GM03348 (cell line): ENCODE measurements at places on chromosomes 5 and 9.
A peak's percentile ranks its signal among the peaks of the same experiment; 100 is the strongest.

- no peak for DNase-seq
Measured at GRCh38 chr5:147912011-147912410, 5.7 kb upstream of the C5orf46 start.

DNA sequence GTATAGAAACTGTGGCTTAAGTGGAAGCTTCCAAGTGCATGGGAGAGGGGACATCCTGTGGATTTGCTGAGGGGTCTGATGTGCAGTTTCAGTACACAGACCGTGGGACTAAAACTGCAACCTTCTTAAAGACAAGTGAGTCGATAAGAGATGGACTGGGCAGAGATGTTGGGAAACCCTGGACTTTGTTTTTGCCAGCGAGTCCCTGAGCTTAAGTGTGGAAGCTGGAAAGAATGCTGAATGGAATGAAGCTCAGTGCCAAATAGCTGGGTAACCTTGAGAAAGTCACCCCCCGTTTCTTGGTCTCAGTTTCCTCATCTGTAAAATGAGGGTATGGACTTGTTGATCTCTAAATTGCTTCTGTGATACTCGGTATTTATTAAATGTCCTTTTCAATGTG, 37.3 kb upstream of the KLF9 start:
- DNase-seq, result no peak

GRCh38 chr9:112867275-112867991, 23.2 kb downstream of the SLC46A2 start:
- DNase-seq, result peak; percentile 83

DNA sequence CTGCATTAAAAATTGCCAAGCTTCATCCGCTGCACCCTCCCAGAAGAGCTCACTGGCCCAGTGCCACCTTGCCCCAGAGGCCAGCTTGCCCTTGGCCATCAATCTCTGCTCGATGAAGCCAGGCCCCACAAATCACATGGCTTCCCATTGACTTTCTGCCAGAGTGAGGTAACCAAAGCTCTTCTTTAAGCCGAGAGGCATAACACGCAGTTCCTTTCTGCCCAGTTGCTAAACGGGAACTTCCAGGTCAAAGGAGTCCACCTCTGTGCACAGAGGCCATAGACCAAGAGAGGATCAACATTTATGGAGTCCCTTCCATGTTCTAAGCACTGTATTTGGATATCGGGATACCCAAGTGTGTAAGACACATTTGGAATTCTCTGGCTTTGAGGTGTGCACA, 208.8 kb downstream of the KIF4B start:
- DNase-seq, result no peak

GRCh38 chr9:16870596-16871335, at the start of gene BNC2:
TSS of gene BNC2 (minus strand) at chr9:16870670. CDS start at chr9:16870648, 22 bp downstream.
- peak; percentile 84 for DNase-seq

DNA sequence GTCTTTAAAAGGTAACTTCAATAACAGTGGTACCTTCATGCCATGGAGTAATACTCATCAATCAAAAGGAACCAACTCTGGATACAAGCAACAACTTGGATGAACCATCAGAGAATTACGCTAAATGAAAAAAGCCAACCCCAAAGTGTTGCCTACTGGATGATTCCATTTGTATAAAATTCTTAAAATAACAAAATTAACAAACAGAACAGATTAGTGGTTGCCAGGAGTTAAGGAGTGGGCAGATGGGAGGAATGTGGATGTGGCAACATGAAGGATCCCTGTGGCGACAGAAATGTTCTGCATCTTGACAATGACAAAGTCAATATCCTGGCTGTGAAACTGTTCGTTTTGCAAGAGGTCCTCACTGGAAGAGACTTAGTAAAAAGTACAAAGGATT, 50.5 kb downstream of the SPTLC1 start:
- DNase-seq, result peak; percentile 42

GRCh38 chr9:129141066-129142041, 30.1 kb downstream of the PTPA start:
- DNase-seq, result peak; percentile 71

DNA sequence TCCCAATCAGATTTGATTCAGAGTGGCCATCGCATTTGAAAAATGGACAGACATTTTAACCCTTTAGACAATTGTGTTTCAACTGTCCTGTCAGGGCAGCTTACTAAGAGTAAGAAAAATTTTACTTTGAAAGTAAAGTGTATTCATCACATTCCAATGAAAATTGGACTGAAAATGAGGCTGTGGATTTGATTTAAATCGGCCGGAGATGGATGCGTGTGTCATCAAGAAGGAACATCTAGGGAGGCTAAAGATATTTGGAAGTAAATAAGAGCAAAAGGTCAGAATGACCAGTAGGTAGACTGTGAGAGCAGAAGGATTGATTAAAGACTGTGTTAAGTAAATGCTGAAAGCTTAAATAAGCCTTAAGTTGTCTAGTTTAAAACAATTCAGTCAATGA, 1.5 kb downstream of the ZCCHC7 start:
- DNase-seq, result peak; percentile 9
